ENCODE measurements at places on chromosomes 5 and 9.

DNA sequence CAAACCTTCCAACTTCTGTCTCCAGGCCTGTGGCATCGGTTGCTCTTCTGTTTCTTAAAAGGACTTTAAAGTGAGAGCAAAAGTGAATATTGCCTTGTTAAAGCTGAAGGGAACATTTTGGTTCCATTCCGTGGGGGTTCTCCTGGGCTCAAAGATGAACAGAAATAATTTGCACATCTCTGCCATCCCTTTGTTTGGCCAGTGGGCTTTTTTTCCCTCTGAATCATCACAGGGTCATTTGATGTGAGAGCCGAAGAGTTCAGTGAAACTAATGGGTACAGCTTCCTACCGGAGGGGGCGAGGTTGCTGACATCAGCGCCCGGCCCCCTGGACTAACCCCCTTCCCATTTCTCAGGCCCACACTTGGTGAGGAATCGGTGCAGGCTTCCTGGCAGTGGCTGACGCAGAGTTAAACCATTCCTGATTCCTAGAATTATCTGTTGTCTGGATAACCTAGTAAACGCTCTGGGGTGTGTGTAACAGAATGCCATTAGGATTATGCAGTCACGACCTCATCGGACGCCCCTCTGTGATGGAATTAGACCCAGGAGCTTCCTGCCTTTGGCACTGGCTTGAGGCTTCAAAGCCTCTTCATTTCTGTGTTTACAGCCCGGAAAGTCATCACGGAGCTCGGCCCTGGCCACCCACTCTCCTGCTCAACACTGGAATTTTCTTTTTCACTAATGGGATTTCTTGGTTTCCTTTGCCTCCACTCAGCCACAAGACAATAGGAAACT lies 61.6 kb upstream of the RPL26L1 start:
- no peak for DNase-seq

- no peak for DNase-seq
These were observed 18.5 kb upstream of the GAS1 start for GRCh38 chr9:86965636-86966395.

GRCh38 chr9:87595610-87596009 lies 97.9 kb downstream of the DAPK1 start:
- no peak for DNase-seq

DNA sequence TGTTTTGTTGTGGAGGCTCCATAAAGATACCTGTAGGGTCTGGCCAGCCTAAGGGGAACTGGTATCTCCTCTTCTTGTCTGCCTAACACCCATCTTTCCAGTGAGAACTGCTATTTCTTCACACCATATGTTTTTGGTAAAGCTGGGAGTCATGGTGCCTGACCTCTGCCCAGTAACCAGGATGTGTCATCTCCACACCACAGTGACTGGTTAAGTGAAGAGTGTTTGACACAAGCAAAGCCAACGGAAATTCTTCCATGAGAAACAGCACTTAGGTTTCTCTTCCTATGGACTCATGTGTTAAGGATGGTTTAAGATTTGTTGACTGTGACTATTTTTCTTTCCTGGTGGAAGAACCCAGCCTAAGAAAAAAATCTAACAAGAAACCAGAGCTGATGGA lies 111.5 kb downstream of the HTR4 start:
- no peak for DNase-seq

DNA sequence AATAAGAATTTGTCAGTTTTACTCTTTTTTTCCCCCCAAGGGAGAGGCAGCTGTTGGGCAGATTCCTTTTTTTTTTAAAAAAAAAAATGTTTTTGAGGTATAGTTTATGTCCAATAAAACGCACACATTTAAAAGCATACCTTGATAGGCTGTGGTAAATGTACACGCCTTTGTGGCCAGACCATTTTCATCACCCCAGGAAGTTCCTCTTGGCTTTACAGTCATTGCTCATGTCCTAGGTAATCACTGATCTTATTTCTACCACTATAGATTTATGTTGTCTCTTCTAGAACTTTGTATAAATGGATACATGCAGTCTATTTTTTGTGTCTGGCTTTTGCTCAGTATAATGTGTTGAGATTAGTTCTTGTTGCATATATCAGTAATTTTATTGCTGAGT lies 9.8 kb downstream of the SUB1 start:
- no peak for DNase-seq

DNA sequence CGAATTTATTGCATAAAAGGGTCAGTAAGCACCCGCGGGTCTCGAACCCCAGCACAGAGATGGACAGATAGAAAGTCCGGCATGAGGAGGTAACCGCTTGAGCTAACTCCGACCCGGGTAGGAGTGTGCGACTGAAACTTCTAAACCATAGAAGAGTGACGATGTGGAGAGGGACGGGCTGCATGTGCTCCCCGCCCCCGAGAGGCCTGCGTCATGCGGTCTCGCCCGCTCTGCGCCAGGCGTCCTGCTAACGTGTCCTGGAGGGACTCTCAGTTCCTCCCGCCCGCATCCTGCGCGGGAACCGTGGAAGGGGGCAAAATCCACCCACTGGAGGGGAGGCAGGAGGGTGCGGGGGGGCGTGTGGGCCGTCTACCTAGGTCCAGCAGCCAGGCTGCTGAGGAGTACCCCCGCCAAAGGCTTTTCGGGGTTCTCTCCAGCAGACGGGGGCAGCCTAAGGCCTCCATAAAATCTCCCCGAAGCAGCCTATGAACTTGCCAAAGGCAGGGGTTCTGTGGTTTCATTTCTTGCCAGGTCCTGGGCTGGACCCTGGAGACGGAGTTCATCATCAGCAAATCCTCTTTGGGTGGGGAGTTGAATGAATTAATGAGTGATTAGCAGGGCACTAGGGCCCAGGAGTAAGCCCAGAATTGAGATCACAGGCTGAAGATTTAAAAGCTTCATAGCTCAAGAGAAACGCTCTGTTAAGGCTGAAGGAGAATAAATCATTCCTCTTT lies 51.9 kb downstream of the TGFBI start:
- DNase-seq: peak; percentile 13

- DNase-seq: no peak
These were observed 69.1 kb downstream of the C9orf85 start for GRCh38 chr9:71980266-71981190.

- DNase-seq: no peak
These were observed 56.9 kb upstream of the IL7R start for GRCh38 chr5:35799753-35800152.

DNA sequence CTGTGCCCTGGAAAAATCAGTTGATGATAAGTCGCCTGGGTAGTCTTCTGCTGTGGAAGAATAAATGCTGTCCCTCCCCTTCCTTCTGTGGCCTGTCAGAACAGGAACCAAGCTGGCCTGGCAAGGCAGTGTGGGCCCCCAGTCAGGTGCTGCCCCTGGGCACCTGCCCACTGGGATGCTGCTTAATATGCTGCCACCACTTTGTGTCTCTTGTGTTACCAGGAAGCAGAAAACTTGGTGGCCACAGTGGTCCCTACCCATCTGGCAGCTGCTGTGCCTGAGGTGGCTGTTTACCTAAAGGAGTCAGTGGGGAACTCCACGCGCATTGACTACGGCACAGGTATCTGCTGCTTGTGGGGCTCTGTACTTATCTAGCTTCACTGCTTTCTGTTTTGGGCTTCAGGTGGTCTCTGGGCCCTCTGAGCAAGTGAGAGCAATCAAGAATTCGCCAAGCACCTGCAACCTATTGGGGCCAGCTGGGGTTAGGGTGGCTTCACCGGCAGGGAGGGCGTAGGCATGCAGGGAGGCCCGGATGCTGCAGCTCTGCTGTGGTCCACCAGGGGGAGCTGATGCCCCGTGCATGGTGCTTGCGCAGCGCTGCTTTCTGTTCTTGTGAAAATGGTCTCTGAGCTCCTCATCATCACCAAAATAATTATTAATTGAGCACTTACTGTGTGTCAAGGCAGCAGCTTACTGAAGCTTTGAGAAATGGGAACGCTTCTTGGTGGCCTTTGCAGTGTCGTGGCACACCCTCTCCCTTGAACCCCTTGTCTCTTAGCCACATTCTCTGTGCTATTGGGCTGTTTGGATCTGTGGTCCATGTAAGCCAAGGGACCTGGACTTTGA lies 20.3 kb downstream of the PTPA start:
- peak; percentile 74 for DNase-seq

- no peak for DNase-seq
These were observed 64.9 kb upstream of the SHC3 start for GRCh38 chr9:89243296-89244061.

DNA sequence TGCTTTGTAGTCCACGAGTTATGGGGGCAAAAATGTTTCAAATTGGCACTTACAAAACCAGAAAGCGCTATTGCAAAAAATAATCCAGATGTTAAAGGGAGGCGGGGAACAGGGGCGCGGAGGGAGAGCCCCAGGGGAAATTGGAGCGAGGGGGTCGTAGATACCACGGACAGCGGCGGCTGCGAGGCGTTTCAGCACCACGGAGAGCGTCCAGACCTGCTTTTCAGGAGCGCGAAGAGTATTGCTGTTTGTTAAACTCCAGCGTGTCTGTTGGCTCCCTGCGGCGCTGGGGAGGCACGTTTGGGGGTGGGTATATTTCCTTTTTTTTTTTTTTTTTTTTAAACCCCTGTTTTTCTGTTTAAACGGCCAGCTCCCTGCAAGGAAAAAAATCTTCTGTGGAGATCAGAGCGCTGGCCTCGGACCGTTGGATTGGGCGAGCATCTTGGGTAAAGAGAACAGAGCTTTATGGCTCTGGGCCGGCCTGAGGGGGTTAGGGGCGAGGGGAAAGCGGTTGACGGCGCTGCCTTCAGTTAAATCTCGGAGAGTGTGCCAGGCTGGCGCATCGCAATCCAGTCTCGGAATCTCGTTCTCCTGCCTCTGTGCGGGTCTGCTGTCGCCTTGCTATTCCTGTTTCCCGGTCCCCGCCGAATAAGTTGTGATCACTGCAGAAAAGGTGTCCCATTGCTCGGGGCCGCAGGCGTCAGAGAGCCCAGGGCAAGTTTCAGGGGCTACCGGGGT lies at the start of gene GLRA1:
Gene GLRA1, minus strand, starts transcription at position 288 of the 738 bp plus-strand sequence. CDS start 302 bp downstream, outside the sequence.
- DNase-seq: no peak

DNA sequence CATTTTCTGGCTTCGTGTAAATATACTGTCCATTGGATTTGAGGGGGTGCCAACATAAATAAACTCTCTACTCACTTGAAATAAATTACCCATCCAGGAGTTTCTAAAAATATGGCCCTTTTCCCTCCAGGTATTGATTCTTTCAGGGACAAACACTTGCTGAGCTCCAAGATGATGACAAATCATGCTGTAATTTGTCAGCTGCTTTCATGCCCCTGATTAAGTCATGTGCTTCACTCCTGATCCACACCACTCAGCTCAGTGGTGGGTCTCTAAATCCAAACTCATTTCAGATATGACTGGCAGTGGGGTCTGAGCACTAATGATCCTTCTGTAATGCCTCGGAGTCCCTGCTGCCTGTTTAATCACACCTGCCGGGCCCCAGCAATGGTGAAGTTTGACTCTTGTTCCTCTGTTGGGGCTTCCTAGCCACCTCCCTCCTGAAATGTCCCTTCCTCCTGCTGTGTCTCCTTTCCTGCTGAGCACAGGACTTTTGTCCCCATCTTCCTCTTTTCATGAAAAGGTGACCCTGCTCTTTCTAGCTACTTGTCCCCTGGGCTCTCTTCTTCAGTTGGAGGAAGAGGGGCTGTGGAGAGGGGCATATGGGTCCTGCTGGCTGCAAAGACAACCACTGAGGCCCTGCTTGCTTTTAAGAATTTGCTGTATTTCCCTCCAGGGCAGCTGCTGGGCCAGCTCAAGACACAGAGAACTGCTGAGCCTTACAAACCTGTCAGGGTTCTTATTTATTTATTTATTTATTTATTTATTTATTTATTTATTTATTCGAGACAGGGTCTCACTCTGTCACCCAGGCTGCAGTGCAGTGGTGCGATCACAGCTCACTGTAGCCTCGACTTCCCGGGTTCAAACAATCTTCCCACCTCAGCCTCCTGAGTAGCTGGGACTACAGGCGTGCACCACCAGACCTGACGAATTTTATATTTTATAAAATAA lies 200.0 kb downstream of the ATP10B start:
- DNase-seq: no peak

DNA sequence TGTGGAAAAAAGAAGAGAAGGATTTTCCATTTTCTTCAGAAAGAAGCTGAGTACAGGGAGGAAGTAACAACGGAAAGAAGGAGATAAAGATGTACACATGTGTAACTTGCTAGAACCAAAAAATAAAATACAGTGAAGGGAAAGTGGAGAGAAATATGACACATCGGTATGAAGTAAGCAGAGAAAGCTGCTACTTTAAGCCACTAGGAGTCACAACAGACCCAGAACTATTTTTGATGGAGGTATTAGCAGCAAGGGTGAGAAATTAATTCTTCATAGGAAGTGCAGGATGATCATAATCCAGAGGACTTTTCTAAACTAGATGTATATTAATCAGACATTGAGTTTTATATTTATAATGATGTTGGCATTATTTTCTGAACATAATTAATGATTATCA lies 88.5 kb downstream of the FAM174A start:
- DNase-seq: no peak

DNA sequence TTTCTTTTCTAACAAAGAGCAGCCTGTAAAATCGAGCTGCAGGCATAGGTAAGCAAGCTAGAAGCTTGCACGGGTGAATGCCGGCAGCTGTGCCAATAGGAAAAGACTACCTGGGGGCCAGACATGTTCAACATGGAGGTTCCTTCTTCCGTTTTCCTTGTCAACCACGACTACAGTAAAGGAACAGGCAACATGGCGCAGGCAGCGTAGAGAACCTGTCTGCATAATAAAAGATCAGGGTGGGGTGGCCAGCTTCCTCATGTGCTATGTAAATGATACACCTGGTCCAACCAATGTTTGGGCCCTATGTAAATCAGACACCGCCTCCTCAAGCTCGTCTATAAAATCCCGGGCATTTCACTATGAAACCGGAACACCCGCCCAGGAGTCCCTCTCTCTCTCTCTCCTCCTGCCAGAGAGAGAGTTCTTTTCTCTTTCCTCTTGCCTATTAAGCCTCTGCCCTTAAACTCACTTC lies 103.8 kb upstream of the LIFR start:
- DNase-seq: no peak

GRCh38 chr9:133059623-133060022 lies 2.2 kb upstream of the CEL start:
- no peak for DNase-seq

- no peak for DNase-seq
These were observed 33.4 kb downstream of the PRRC1 start for GRCh38 chr5:127550652-127551409.

DNA sequence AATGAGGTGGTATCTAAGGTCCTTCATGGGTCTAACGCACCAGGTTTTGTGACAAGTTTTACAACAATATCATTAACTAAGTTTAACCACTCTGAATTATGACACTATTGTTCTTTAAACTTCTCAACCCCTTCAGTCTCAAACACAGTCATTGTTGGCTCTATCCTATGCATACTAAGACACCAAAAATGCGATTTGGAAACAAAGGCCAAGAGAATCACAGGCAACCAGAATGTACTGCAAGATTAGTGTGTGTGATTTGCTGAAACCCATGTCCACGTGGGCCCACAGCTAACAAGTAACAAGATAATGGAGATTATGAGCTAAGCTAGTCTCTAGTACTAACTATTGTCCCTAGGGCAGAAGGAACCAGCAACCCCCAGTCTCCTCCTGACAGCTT lies 142.2 kb upstream of the RANBP3L start:
- no peak for DNase-seq

DNA sequence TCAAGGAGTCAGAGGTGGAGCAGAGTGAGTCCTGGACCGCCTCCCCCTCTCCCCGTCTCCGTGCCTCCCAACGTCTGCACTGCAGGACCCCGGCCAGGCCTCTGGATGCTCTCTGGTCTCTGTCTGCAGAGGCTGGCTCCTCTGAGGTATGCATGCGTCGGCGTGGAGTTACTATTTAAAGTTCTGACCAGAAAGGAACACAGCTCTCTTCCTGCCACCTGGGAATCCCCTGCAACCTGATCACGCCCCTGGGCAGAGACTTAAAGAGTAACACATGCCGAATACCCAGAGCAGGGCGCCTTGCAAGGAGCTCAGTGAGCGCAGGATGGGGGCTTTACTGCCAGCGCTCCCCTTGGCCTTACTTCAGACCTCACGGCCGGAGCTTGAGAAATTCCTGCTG lies 16.0 kb downstream of the ANXA6 start:
- DNase-seq: no peak
